ENCODE measurements at places on chromosomes 16 and 17. TPM values are rescaled to one million over a fixed set of nuclear protein-coding genes. Genes with fewer than 3 reads are reported as not detected.

The ALOX12B gene
- 0.44 TPM for total RNA-seq

The KRTAP4-5 gene
- total RNA-seq: not detected

GRCh38 chr17:20206068-20206467, 196.9 kb downstream of the SPECC1 start:
- no peak for DNase-seq

The KDM8 gene
- total RNA-seq: 28.6 TPM

DNA sequence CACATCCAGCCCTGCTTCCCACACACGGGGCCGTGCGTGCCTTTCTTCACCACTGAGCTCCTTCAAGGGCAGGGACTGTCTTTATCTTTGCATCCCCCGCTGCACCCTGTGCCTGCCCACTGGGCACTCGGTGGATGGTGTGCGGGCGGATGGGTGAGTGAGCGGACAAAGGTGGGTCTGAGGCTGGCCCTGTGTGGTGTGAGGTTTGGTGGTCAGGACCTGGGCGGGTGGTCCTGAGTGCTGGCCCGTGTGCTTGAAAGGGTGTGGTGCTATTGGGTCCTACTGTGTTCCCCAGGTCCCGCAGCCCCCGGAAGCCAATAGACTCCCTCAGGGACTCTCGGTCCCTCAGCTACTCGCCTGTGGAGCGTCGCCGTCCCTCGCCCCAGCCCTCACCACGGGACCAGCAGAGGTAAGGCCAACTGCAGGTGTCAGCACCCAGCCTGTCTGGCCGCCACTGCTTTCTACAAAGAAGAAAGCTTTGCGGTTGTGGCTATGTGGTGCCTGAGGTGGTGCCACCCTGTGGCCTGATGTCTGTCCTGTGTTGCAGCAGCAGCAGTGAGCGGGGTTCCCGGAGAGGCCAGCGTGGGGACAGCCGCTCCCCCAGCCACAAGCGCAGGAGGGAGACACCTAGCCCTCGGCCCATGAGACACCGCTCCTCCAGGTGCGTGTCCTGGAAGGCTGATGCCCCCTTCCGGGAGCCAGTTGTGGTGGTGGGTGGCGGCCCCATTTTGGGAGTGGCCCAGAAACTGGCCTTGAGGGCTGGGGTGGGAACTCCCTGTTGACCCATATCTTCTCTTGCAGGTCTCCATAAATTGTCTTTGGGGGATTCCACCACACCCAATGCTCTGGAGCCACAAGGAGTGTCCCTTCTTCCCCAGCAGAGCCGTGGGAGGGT, 6.8 kb downstream of the ELOB start:
- DNase-seq: peak; percentile 39

DNA sequence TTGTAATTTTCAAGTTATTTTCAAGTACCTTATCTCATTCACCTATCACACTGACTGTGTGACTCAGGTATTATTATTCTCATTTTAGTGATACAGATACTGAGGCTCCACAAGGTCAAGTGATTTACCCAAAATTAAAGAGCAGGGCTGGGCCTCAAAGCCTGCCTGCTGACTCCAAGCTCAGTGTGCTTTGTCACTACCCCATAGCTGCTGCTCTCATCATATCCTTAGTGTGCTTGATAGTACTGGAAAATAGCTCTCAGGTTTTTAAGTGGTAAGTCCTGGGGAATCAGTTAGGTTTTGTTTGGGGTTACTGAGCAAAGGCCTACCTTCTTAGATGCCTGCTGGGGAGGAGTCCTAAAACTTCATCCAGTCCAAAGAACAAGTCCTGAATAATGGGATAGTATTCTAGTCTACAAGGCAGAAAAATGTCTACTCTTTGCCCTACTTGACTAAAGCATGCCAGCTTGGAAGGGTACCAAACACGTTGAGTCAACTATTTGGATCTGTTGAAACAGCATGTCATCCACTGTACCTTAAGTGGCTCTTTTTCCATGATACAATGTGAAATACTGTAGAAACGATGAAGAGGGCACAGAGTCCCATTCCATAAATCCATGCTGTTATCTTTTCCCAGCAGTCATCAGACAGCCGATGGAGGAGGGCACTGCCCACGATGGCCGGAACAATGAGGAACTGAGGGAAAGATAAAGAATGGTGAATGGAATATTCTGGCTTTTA, 10.7 kb downstream of the MMD start:
- DNase-seq: no peak

- DNase-seq: no peak
Measured at GRCh38 chr17:37447641-37448040, 41.0 kb downstream of the TADA2A start.

DNA sequence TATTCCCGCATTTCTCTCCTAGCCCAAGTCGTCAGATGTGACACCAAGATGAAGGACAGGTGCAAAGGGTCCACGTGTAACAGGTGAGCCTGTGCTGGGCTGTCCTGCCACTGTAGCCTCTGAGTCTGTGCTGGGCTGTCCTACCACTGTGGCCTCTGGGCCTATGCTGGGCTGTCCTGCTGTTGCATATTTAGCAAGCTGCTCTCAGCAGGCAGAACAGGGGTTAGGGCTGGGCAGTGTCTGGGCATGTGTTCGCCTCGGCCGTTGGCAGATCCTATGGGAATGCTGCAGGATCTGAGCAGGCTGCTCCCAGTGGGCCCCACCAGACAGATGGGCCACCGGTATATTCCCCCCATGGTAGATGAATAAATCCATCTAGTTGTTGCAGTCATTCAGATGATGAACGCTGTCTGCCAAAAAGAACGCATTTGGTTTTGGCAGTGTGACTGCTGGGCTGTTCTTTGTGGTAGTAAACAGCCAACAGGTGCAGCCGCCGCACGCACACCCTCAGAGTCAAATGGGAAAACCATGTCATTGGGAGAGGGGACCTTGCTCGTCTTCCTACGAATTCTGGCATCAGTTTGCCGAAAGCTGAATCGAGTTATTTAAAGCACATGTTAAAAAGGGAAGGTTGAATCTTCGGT, 49.2 kb downstream of the CRISPLD2 start:
- DNase-seq: no peak

The KCNJ12 gene
- total RNA-seq: not detected

- no peak for DNase-seq
Measured at GRCh38 chr17:60573236-60574051, 26.5 kb upstream of the PPM1D start.

DNA sequence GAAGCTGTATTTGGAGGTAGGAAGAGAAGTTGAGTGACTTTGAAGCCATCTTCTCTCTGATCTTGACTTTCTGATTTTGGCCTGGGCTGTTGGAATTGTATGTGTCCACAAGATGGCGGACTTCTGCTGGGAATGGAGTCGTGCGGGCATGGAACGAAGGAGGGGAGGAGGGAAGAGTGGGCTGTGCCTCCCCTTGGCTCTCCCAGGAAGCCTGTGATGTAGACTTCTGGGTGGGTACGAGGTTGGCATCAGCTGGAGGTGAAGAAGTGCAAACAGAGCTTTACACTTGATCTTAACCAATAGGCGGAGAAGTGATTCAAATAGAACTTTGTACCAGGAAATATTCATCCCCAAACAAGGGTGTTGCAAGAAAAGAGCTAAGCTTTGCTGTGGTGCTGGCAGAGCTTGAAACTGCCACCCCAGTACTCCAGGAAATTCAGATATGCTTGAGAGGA, 7.4 kb upstream of the TMEM220 start:
- no peak for DNase-seq

DNA sequence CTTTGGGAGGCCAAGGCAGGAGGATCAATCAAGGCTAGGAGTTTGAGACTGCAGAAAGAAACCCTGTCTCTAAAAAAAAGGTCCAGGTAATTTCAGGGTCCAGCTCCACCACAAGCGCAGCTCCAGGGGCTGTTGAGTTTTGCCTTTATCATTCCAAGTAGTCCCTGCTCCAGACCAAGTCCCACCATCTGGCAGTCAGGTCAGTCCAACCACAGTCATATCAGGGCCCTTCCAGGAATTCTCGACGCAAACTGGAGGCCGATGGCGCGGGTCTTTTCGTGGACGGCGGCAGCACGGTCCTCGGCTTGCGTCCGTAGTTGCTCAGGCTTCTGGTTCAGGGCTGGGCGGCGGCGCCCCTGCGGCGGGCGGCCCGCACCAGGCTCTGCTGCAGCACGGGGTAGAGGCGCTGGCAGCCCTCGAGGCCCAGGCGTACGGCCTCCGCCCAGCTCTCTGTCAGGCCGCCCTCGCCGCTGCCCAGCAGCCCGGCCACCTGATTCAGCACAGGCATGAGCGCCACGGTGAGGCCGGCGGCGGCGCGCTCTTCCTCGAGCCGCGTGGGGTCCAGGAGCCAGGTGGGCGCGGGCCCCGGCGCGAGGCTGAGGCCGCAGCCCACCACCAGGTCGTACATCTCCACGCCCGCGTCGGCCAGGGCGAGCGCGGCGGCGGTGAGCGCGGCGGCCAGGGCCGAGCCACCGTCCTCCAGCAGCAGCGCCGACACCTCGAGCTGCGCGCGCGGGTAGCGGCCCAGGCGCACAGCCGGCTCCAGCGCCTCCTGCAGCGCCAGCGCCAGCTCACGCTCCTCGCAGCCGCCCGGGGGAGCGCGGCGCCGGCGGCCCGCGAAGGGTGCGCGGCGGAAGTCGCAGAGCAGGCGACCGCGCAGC, 752 bp downstream of the EXOSC6 start:
- no peak for DNase-seq

GRCh38 chr16:70681382-70682238, 4.2 kb downstream of the MTSS2 start:
- no peak for DNase-seq

The NPIPB6 gene
- 4.7 TPM for total RNA-seq

All from CD4-positive, alpha-beta memory T cell (primary cell).